ENCODE measurements at places on chromosomes 3 and 15.
A peak's percentile ranks its signal among the peaks of the same experiment; 100 is the strongest.

DNA sequence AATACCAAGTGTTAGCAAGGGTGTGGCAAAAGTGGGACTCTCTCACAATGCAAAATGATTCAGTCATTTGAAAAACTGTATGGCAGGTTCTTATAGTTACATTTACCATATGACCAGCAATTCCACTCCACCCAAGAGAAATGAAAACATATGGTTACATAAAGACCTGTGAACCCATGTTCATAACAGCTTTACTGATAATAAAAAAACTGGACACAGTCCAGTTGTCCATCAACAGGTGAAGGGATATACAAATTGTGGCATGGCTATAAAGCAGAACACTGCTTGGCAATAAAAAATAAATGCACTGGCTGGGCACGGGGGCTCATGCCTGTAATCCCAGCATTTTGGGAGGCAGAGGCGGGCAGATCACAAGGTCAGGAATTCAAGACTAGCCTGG is 30.8 kb downstream of the RAD18 start:
- DNase-seq = no peak

GRCh38 chr3:42071904-42072812 is 19.0 kb upstream of the TRAK1 start:
- DNase-seq = peak; percentile 71

DNA sequence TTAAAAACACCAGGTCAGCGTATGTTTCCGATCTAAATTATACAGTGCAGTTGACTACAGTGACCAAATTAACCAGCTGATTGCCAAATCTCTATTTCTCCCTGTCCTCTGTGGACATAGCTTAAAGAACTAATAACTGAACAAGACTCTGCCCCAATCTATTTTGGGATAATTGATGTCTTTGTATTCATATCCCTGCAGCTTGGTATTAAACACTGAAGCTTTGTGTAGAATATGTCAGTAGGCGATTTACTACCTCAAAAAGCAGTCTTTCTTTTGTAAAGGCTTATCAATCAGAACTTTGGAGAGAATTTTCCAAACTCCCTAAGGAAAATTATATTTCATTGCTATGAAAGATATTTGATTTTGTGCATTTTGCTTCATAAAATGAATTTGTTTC is 258.2 kb downstream of the SOX2 start:
- DNase-seq = no peak

DNA sequence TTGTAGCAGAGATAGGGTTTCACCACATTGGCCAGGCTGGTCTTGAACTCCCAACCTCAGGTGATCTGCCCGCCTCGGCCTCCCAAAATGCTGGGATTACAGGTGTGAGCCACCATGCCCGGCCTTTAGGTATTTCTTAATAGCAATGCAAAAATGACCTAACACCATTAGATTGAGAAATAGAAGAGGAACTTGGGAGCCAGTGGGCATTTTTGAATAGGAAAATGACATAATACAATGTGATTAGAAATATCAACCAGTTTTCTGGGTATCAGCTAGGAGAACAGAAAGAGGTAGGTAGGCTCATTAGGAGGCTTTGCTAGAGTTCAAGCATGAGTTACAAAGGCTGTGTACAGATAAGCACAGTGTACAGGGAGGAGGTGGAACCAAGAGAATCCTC is 101.8 kb upstream of the TBC1D5 start:
- DNase-seq = no peak

- DNase-seq = no peak
Observed at GRCh38 chr3:65915477-65915876, 123.2 kb downstream of the MAGI1 start.

DNA sequence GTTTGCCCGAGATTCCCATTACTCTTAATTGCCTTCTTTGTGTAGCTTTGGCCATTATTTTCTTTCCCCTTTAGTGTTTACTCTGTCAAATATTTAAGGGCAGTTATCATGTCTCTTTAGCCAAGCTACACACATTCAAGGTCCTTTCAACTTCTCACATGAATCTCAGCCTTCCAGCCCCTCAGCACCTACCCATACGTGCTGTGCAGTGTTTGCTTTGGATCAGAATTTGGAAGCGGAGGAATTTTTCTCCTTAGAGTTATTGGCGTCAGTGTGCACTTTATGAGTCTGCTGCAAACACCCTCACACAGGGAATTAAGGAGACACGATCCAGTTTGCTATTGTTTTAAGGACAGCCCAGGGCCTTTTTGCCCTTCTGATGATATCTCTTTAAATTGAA is 231.6 kb downstream of the CACNA2D3 start:
- DNase-seq = no peak

- no peak for DNase-seq
Observed at GRCh38 chr3:46454209-46454595, 10.5 kb downstream of the LTF start.

DNA sequence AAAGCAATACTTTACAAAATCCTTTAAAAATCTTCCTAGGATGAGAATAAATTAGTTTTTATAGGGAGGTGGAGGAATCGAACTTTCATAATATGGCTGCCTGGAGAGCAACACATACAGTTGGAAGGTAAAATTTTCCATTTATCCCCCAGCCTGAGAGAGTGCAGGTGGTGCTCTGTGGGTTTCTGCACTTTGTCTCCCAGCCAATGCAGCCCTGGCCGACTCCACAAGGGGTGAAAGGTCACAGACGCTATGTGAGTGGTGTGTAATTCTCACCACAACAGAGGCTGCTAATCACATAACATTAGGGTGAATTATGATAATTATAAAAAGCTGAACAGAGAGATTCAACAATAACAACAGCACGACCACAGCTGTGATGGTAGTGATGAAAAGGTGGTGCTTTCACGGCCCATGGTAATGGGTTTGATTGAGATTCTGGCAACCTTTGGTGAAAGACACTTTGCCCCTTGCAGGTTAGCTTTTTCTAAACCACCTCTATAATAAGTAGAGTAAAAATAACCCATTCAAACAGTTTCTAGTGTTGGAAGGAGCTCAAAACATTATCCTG is 30.1 kb upstream of the NANOGP8 start:
- no peak for DNase-seq

- DNase-seq = no peak
Observed at GRCh38 chr3:86595696-86596095, 395.3 kb downstream of the VGLL3 start.

GRCh38 chr3:134251731-134252391 is 1.2 kb upstream of the RYK start:
- DNase-seq = no peak

GRCh38 chr15:88382482-88382983 is 84.7 kb downstream of the MRPL46 start:
- DNase-seq = no peak

GRCh38 chr3:103337179-103337845 is 902.5 kb downstream of the ZPLD1 start:
- DNase-seq = no peak

DNA sequence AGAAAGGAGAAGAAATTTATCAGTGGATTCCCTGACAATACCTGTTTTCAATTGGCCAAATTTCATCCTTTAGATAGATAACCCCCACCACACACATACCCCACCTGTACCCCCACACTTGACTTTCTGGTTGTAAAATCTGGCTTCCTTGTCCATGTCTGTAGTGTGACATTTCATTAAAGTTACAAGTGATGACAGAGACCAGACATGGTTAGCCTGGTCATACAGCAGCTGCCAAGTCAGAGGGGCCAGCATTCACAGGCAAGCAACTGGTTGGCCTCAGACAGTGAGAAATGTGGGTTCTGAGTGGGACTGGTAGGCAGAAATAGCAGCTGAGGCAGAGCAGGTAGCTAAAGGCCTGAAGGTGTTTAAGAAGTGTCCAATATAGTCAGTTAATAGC is 238.6 kb upstream of the SOX14 start:
- no peak for DNase-seq

DNA sequence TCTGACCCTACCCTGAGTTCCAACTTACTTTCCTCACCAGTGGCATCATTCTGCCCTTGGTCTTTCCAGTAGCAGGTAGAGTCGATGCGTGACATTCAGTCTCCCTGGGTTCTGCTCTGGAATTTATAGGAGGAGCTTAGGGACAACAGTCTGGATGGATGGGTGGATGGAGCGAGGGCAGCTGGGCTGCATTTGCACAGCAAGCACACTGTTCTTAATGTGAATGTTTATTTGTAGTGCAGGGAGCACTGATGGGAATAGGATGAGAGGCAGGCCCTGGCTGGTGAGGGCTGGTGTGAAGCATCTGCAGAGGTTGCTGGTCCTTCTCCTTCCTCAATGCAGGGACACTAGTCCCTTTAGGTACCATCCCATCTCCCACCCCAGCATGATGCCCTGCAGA is 176.2 kb downstream of the EPHB1 start:
- DNase-seq = no peak

DNA sequence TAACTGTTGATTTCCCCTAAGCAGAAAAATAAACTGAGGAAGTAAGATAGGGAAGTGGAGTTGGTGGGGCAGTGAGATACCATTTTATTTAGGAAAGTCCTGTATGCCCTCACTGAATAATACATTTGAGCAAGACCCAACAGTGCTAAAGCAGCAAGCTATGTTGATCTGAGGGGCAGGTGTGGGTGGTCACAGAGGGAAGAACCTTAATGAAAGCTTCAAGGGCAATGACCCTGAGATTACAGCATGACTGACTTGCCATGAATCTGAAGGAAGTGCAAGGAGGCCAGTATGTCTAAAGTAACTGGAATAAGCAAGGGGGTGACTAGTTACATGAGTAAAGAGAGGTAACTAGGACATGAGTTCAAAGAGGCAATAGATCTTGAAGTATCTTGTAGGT is 159.5 kb downstream of the CD47 start:
- DNase-seq = no peak

GRCh38 chr3:174531262-174531982 is 327.7 kb upstream of the NAALADL2 start:
- DNase-seq = no peak

DNA sequence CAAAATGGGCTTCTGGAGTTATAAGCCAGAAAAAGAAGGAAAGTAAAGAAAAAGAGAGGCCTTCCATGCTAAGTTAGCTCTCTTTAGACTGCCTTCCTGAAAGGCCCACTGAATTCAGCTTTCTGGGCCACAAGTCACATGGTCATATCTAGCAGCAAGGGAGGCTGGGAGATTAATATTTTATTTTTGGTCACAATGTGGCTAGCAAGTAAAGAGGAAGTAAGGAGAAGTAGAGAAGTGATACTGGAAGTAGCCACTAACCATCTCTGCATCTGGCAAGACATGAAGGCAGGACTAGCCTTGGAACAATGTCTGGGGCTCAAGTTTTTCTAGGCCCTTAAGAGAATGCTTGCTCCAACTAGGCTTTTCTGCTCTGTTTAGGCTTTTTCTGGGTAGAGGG is 81.8 kb upstream of the UBE2E1 start:
- no peak for DNase-seq

DNA sequence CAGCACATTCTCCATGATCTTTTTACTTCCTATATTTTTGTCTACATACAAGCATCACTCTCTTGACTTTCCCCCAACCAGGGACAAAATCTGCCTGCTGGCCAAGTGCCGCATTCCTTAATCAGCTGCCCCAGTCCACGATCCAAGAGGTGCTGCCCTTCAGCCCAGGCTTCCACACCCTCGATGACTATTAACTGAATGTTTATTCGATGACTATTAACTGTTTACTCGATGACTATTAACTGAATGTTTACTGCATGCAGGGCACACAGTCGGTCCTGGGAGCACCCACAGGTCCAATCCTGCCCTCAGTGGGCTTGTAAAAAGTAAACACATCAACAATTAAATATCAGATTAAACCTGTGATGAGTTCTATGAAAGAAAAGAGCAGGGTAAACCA is 256.9 kb downstream of the ARRDC4 start:
- no peak for DNase-seq

- no peak for DNase-seq
Observed at GRCh38 chr15:81752974-81753373, 292.8 kb downstream of the MEX3B start.

DNA sequence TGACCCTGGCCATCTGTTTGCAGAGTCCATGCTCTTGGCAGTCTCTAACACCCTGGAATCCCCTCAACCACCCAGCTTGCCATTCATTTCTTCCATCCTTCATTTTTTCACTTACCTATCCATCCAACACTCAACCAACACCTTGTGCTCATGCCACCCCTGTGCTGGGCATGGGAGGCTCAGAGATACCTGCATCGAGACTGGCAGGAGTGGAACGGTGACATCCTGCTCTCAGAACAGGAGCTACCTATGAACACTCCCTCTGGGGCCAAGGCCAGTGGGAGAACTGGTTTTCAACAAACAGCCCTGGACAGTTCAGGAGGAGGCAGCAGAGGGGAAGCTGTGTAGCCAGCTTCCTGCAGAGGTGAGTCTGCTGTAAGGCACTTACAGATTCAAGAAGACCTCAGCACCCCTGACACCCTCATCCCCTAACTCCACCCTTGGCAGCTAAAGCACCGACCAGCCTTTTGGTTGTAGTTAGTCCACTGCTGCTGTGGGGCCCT is 19.5 kb upstream of the ATP2B2 start:
- no peak for DNase-seq

DNA sequence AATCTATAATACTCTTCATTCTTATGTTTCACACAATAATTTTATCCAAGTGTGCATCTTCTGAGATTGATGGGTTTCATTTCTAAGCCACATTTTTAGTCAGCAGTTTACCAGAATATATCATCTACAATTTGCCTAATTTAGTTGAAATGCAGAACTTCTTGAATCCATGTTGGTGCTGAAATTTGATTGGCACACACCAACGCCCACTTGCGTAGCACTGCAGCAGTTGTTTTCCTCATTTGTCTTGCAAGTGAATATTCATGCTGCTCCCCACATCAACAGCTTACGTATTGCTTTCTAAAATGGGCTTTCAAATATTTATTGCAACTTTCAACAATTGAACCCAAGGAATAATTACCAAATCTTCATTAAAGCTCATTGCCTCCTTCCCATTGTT is 87.8 kb upstream of the CTDSPL start:
- no peak for DNase-seq

DNA sequence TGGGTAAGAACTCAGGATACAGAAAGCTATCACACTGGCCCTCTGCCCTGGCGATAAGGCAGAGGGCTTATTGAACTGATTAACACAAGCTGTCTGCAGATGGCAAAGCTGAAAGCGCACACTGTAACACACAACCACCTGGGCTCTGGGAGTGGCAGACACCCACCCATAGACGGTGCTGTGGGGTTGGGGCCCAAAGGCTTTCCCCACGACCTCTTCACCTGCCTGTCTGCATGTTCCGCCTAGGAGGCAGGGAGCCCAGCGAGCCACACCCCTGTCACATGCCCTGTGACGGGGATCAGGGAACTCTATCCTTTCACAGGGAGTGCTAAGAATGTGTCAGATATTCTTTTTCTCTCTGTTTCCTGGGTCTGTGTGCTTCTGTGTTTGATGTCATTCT is 12.1 kb upstream of the TFG start:
- DNase-seq = no peak

GRCh38 chr15:75200765-75201615 is 692 bp upstream of the C15orf39 start:
- peak; percentile 61 for DNase-seq

- no peak for DNase-seq
Observed at GRCh38 chr15:98931004-98931403, 76.6 kb downstream of the PGPEP1L start.

- DNase-seq = peak; percentile 45
Observed at GRCh38 chr15:50358845-50359244, 3.8 kb upstream of the GABPB1 start.

Measured in AG20443 (cell line).